GM12878 (cell line): ENCODE measurements at places on chromosomes 16 and 17.

- H3K4me3 ChIP-seq = no peak overlapping the region
- H3K27ac ChIP-seq = no peak overlapping the region
- no peak for DNase-seq
- H3K27me3 ChIP-seq = no peaks in the 10 kb centered on the region
- H3K36me3 ChIP-seq = no peaks in the 10 kb centered on the region
- no peaks in the 10 kb centered on the region for H3K4me1 ChIP-seq
These were observed 963.6 kb upstream of the GOT2 start for GRCh38 chr16:59697761-59698160.

GRCh38 chr16:71492786-71493185 is 3.7 kb upstream of the ZNF19 start:
- no peak for DNase-seq
- H3K27me3 ChIP-seq = no peaks in the 10 kb centered on the region
- no peak overlapping the region for H3K27ac ChIP-seq
- no peaks in the 10 kb centered on the region for H3K4me1 ChIP-seq
- no peak overlapping the region for H3K4me3 ChIP-seq

- H3K4me1 ChIP-seq = peaks cover 17% of the 10 kb centered on the region
- H3K36me3 ChIP-seq = no peaks in the 10 kb centered on the region
- no peak overlapping the region for H3K4me3 ChIP-seq
- H3K27ac ChIP-seq = no peak overlapping the region
- peaks cover 14% of the 10 kb centered on the region for H3K27me3 ChIP-seq
These were observed 4.6 kb upstream of the SCRN2 start for GRCh38 chr17:47845716-47846075.

DNA sequence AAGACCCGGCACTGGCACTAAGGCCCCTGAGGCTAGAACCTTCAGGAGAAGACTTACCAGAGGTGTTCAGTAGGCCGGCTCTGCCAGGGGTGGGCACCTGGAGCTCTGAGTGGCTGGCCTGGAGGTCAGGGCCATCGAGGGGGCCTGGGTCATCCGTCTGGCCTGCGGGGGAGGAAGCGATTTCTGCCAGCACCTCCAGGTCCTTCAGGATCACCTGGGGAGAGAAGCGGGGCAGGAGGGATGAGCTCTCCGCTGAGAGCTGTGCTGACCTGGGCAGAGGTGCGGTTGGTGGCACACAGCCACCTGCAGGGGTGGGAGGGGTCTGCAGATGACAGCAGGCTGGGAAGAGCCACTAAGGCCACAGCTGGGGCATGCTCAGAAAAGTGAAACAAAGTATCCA is 56.6 kb downstream of the VAC14 start:
- peaks cover 9% of the 10 kb centered on the region for H3K36me3 ChIP-seq
- peaks cover 4% of the 10 kb centered on the region; the same call in 1 of the 2 replicates for H3K4me1 ChIP-seq
- H3K4me3 ChIP-seq = no peak overlapping the region
- no peaks in the 10 kb centered on the region for H3K27me3 ChIP-seq
- no peak overlapping the region for H3K27ac ChIP-seq
- DNase-seq = no peak
